Frontal cortex (tissue), 4 donors: ENCODE measurements at places on chromosomes 12 and 14. TPM values are rescaled to one million over a fixed set of nuclear protein-coding genes. Genes with fewer than 3 reads are reported as not detected.

DNA sequence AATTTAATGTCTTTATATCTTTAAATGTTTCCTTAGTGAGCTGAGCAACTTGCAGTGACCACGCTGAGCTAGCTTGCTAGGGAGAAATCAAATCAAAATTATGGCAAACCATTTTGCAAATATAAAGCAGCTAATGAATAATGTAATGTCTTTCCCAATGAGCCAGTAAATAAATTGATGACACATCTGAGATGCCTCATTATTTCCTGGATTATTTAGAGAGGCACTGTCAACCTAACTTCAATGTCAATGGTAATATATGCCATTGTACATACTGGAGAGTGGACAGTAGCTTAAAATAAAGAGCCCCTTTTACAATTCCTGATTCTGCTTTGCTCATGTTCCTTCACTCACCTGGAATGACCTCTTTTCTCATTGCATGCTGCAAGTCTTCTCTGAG lies 182.6 kb downstream of the PHLDA1 start:
- no peak for DNase-seq

DNA sequence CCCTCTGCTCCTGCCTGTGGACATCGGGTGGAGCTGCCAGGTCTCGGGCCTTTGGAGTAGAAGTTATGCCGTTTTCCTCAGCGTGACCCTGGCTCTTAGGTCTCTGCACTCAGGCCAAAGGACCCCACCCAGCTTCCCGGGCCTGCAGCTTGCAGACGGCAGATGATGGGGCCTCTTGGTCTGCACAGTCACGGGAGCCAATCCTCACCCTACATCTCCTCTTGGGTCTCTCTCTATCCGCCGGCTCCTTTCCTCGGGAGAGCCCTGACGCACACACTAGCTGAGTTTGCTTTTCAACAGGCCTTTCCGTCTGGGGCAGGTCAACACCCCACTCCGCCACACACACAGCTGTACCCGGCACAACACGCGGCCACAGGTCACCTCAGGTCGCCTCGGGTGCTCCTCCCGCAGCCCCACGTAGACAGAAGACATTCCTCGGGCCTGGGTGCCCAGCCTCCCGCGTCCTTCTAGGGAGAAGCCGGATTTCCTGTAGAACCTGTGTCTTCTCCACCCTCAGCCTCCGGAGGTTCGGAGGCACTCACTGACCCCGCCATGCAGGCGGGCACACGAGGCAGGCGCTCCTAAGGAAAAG lies 9.9 kb downstream of the GALNT9 start:
- no peak for DNase-seq

DNA sequence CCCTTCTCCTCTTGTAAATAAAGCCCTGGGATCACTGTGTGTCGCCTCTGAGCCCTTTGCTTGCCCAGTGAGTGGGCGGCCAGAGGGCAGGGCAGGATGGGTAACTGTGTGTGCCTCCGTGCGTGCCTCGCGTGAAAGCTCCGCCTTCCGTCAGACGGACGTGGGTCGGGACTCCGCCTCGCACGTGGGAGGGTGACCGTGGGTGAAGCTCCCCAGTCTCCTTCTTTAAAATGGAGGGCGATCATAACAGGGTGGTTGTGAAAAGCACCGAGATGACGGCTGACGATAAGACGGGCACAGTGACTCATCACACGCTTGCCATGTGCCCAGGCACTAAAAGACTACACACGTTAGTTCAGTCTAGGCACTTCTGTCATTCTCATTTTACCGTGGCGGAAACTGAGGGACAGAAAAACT lies 9.2 kb downstream of the PHB2 start:
- DNase-seq = peak; percentile 61

GRCh38 chr14:57609192-57610075 lies 115.8 kb upstream of the CCDC198 start:
- no peak for DNase-seq

- peak; percentile 88 for DNase-seq
Observed at GRCh38 chr14:100375963-100376735, 53.0 kb downstream of the SLC25A47 start.

DNA sequence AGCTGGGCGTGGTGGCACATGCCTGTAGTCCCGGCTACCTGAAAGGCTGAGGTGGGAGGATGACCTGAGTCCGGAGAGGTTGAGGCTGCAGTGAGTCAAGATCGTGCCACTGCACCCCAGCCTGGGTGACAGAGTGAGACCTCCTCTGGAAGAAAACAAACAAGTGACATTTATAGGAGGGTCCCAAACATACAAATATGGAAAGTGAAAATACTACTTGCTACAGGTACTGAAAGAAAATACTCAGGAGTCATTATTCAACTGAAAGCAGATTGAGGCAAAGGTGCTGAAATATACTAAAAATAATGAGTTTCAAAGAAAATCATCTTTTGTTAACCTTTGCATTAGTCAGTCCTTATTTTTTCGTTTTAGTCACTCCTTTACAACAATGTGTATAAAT lies 53.5 kb downstream of the ETV6 start:
- no peak for DNase-seq

DNA sequence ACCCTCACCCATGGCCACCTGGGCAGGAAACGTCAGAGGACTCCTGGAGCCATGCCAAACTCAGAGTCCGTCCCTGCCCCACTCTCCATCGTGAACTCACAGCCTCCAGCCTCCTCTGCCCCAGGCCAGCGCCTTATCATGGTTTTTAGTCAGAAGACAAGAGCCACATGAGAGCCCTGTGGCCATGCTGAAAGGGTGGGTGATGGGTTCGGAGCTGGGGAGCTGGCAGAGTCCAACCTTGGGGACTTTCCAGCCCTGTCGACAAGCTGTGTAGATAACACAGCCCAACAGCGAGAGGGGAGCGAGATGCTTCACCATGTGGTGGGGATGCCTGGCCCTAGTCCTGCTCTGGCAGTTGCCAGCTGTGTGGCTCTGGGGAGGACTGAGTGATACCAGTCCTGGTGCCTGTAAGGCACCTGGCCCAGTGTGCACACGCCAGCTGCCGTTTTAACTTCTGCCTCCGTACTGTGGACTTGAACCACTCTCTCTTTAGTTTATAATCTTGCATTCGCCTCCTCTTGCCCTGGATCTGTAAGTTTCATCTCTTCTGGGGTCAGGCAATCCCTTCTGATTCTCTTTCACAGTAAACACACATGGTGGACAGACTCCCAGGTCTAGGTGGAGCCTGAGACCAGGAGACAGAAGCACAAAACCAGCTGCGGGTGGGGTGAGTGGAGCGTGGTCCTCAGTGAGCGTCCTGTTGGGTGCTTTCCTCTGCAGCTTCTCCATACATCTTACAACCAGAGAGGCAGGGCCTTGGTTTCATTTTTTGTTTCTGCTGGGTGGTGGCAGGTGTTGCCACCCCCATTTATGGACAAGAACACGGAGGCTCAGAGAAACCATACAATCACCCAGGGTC lies 55.3 kb downstream of the RIN3 start:
- DNase-seq = no peak

- peak; percentile 62 for DNase-seq
Observed at GRCh38 chr14:101400830-101401229, 160.5 kb upstream of the DIO3 start.

Gene PTGES3
- 78.7 TPM for total RNA-seq

Gene TMEM121
- 24.5 TPM for total RNA-seq

Gene CLEC6A
- total RNA-seq = not detected

Gene DAD1
- 89.7 TPM for total RNA-seq

Gene KRT3
- not detected for total RNA-seq

Gene SYT10
- 6.9 TPM for total RNA-seq

Gene CMKLR1
- total RNA-seq = 1.2 TPM

Gene ABHD12B
- total RNA-seq = not detected

Gene FAM90A1
- total RNA-seq = 0.41 TPM

Gene SCNN1A
- not detected for total RNA-seq

Gene IL26
- not detected for total RNA-seq

Gene TSHR
- total RNA-seq = 0.41 TPM
